H9 (cell line): ENCODE measurements at places on chromosomes 11 and 22. TPM values are rescaled to one million over a fixed set of nuclear protein-coding genes. Genes with fewer than 3 reads are reported as not detected.

- H3K27ac ChIP-seq: no peak overlapping the region
- H3K27me3 ChIP-seq: no peaks in the 10 kb centered on the region
These were observed 119.1 kb upstream of the NCAM1 start for GRCh38 chr11:112842151-112842550.

DNA sequence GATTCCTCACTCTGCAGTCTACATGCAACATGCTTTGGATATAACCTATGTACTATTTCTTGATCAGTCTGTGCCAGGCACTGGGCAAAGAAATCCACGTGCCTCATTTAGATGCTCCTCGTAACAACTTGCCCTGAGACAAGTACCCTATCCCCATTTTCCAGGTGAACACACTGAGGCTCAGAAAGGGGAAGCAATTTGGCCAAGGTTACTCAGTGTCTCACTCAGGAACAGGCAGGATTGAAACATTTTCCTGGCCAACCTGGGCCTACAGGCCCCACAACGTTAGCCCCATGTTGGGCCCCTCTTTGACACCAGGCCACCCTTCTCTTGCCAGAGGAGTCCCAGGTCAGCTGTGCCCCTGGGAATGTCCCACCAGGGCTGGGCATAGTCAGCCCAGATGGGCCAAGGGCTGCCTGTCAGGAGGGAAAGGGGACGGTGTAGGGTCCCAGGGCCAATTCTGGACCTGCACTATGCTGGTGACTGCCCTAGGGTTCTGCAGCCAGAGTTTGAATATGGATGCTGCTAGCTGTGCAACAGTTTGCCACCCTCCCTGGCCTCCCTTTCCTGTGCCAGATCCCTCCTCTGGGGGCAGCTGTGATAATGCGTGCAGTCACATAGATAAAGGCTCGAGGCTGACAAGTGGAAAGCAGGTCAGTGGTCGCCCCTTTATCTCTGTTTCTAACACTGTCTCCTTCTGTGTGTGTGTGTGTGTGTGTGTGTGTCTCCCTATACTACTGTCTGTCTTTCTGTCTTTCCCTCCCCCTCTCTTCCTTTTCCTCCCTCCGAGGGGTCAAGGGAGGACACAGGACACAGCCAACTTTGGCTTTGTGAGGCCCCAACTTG, 10.4 kb upstream of the EMID1 start:
- no peak for DNase-seq
- H3K4me3 ChIP-seq: no peak overlapping the region
- H3K27ac ChIP-seq: no peak overlapping the region
- H3K4me1 ChIP-seq: no peaks in the 10 kb centered on the region

GRCh38 chr11:76263657-76264056, 57.4 kb upstream of the WNT11 start:
- H3K36me3 ChIP-seq: no peaks in the 10 kb centered on the region
- no peak overlapping the region for H3K27ac ChIP-seq
- H3K4me3 ChIP-seq: no peak overlapping the region
- H3K4me1 ChIP-seq: no peaks in the 10 kb centered on the region

DNA sequence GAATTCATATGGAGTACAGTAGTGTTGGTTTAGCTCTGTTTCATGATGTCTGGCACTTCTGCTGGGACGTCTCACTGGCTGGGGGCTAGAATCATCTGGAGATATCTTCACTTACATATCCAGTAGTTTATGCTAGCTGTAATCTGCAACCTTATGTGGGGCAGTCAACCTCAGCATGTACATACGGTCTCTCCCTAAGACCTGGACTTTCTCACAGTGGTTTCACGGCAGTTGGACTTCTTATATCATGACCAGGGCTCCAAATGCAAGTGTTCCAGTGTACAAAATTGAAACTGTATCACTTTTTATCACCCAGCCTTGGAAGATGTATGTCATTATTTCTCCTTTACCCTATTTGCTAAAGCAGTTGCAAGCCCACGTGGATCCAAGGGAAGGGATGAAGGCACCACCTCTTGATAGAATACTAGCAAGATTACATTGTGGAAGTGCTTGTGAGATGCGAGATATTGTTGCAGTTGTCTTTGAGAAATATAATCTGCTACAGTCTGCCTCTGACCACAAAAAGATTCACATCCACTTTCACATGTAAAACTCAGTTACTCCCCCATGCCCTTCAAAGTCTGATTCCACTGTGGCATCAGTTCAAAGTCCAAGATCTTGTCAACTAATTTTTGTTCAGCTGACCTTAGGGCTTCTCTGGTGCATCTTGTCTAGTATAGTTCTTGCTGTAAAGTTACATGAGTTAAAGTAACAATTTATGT, 316.6 kb upstream of the NCAM1 start:
- no peak for DNase-seq
- H3K36me3 ChIP-seq: peaks cover 6% of the 10 kb centered on the region

GRCh38 chr11:129141748-129142523, 50.2 kb downstream of the ARHGAP32 start:
- H3K4me3 ChIP-seq: no peak overlapping the region
- DNase-seq: no peak

GRCh38 chr11:91871791-91872190, 352.8 kb upstream of the FAT3 start:
- no peak overlapping the region for H3K27ac ChIP-seq
- no peak for DNase-seq
- H3K36me3 ChIP-seq: no peaks in the 10 kb centered on the region
- no peaks in the 10 kb centered on the region for H3K27me3 ChIP-seq

GRCh38 chr11:3223932-3224381, 5.3 kb upstream of the MRGPRG start:
- no peaks in the 10 kb centered on the region for H3K36me3 ChIP-seq
- no peak overlapping the region for H3K4me3 ChIP-seq
- no peaks in the 10 kb centered on the region for H3K4me1 ChIP-seq
- DNase-seq: peak; percentile 57
- H3K27me3 ChIP-seq: no peaks in the 10 kb centered on the region

- no peak for DNase-seq
- H3K36me3 ChIP-seq: 0 out of 2 replicates have a peak, but pooled peaks cover 2% of the 10 kb centered on the region
- H3K4me3 ChIP-seq: no peak overlapping the region
These were observed 70.4 kb downstream of the TRMU start for GRCh38 chr22:46405901-46406300.

GRCh38 chr11:85756401-85757200, 54.3 kb downstream of the SYTL2 start:
- H3K36me3 ChIP-seq: 0 out of 3 replicates have a peak, but pooled peaks cover 1% of the 10 kb centered on the region
- no peak overlapping the region for H3K4me3 ChIP-seq
- DNase-seq: no peak
- no peak overlapping the region for H3K27ac ChIP-seq

GRCh38 chr11:9689721-9690120, 25.8 kb downstream of the SWAP70 start:
- H3K27ac ChIP-seq: no peak overlapping the region
- no peak for DNase-seq
- no peaks in the 10 kb centered on the region for H3K27me3 ChIP-seq

- H3K4me3 ChIP-seq: no peak overlapping the region
- peak; percentile 15 for DNase-seq
- peaks cover 8% of the 10 kb centered on the region; the same call in 1 of the 2 replicates for H3K27me3 ChIP-seq
- no peaks in the 10 kb centered on the region for H3K36me3 ChIP-seq
- no peaks in the 10 kb centered on the region for H3K4me1 ChIP-seq
These were observed 2.1 kb upstream of the GNAZ start for GRCh38 chr22:23068096-23068831.

DNA sequence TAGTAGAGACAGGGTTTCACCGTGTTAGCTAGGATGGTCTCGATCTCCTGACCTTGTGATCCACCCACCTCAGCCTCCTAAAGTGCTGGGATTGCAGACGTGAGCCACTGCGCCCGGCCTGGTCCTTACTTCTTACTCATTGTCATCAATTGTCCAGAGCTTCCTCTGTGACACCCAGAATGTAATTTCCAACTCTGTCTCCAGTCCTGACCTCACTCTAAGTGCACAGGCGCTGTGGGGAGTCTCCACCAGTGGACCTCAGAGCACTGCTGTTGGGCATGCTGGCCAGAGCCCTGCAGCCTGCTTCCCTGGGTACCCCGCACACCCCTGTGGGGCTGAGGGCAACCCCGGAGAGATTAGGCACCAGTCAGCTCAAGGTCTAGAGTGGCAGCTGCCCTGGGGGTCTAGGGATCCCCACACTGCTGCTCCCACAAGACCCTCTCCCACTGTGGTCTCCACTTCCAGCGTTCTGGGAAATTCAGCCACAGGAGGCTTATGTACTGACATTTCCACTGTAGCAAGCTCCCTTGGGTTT, 1140.3 kb downstream of the TBC1D22A start:
- no peaks in the 10 kb centered on the region for H3K27me3 ChIP-seq
- H3K4me1 ChIP-seq: no peaks in the 10 kb centered on the region
- no peak overlapping the region for H3K4me3 ChIP-seq
- no peak for DNase-seq

GRCh38 chr22:23570681-23571080, 9.4 kb downstream of the IGLL1 start:
- DNase-seq: no peak
- no peaks in the 10 kb centered on the region for H3K36me3 ChIP-seq
- no peak overlapping the region for H3K4me3 ChIP-seq

- no peak overlapping the region for H3K27ac ChIP-seq
- no peaks in the 10 kb centered on the region for H3K4me1 ChIP-seq
- peak overlapping the region; percentile 57 for H3K4me3 ChIP-seq
- no peaks in the 10 kb centered on the region for H3K36me3 ChIP-seq
- peaks cover 7% of the 10 kb centered on the region; the same call in 1 of the 2 replicates for H3K27me3 ChIP-seq
These were observed 650 bp downstream of the GUCY1A2 start for GRCh38 chr11:107017433-107018218.

- peaks cover 10% of the 10 kb centered on the region; the same call in 1 of the 2 replicates for H3K4me1 ChIP-seq
- no peak for DNase-seq
- H3K4me3 ChIP-seq: no peak overlapping the region
- no peaks in the 10 kb centered on the region for H3K27me3 ChIP-seq
These were observed 55.7 kb downstream of the PTPRJ start for GRCh38 chr11:48036011-48036410.

- H3K36me3 ChIP-seq: no peaks in the 10 kb centered on the region
- H3K4me3 ChIP-seq: no peak overlapping the region
- no peak for DNase-seq
- H3K27me3 ChIP-seq: no peaks in the 10 kb centered on the region
- no peaks in the 10 kb centered on the region for H3K4me1 ChIP-seq
- no peak overlapping the region for H3K27ac ChIP-seq
These were observed 60.0 kb downstream of the GLYATL1 start for GRCh38 chr11:58999291-58999680.

DNA sequence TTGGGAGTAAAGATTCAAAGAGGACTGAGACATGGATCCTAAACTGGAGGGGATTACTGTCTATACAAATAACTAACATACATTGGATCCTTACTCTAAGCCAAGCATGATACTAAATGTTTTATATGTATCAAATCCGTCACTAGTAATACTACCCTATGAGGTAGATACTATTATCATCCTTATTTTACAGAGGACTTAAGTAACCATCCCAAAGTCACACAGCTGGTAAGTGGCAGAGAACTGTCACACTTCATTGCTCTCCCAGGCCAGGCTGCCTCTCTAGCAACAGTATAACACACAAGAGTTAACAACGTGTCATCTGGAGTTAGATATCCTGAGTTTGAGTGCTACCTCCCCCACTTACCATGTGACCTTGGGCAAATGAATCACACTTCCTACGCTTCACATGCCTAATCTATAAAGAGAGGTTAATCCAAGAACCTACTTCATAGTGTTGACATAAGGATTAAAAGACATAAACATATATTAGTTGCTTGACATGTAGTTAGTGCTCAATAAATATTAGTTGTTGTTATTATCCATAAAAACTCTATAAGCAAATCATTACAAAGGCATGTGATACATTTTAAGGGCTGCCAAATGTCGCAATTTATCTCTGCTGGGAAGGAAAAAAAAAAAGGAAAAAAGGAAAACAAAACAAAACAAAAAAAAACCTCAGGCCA, 33.8 kb upstream of the SPON1 start:
- H3K27me3 ChIP-seq: no peaks in the 10 kb centered on the region
- no peak overlapping the region for H3K27ac ChIP-seq
- peaks cover 11% of the 10 kb centered on the region for H3K4me1 ChIP-seq
- no peaks in the 10 kb centered on the region for H3K36me3 ChIP-seq
- DNase-seq: no peak
- no peak overlapping the region for H3K4me3 ChIP-seq

DNA sequence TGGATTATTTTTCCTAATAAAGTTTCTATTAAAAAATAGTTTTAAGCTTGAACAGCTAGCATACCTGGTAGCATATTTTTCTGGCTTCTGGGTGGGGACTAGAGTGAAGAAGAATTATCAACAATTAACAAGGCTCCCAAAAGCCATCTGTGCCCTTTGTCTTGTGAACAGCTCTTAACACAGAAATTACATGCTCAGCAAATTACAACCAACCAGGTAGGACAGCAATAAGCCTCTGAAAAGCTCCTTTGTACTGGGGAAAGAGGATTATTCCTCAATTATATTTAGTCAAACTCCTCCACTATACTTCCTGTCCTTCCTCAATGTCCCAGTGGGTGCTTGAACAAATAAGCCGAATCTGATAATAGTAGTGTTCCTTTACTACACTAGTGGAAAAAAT, 162.8 kb downstream of the RAB38 start:
- no peaks in the 10 kb centered on the region for H3K4me1 ChIP-seq
- no peak for DNase-seq
- no peak overlapping the region for H3K27ac ChIP-seq
- no peak overlapping the region for H3K4me3 ChIP-seq

DNA sequence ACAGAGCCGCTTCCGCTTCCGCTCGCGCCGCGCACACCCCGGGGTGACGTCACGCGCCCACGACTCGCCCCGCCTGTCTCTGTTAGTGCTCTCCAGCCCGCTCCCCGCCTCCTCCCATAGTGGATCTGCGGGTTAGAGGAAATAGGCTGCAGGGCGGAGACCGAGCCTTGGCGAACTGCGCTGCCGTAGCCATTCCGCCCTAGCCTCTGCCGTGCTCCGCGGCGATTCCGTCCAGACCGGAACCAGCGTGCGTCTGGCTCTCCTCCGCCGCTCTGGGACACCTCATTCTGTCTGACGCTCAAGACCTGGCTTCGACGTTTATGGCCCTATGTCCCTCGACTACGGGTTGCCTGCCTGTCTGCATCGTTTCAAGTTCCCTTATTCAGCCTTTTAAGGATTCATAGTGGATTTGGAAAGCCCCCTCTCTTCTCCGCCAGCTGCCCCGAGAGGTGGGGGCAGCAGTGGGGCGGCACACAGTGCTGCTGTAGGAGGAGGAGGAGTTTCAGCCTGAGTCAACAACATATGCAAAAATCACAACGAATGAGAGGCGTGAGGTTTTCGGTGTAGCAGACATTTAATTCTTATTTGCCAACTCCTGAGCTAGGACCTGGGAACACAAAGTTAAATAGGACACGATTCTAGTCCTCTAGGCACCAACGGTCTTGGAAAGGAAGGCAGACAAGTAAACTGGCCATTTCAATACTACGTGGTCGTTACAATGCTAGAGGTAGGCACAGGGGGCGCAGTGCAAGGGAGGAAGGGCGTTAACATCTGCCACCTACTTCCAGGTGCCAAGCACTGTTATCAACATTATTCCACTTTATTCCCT, at the start of gene TAF10:
Gene TAF10 (minus strand): TSS at position 4 of the 829 bp plus-strand sequence. CDS start 27 bp downstream, outside the sequence.
- H3K27ac ChIP-seq: peak within 1 kb of the TSS; percentile 81
- H3K4me1 ChIP-seq: no peaks in the 10 kb centered on the region
- H3K27me3 ChIP-seq: no peaks in the 10 kb centered on the region
- peak within 1 kb of the TSS; percentile 83 for H3K4me3 ChIP-seq

Gene RGL4
- not detected in 2 replicates for total RNA-seq

Gene CDC42EP2
- 10.9 and 11.9 TPM in 2 replicates for total RNA-seq

Gene ZNRF3
- total RNA-seq: 20.5 and 20.6 TPM in 2 replicates

Gene CARNS1
- total RNA-seq: 0.88 and 1.1 TPM in 2 replicates

Gene SLC7A4
- total RNA-seq: 0.09 and 0.22 TPM in 2 replicates

Gene CCDC157
- 4.3 and 4.8 TPM in 2 replicates for total RNA-seq

Gene TUBA8
- 1.6 and 2.0 TPM in 2 replicates for total RNA-seq

Gene HEPN1
- total RNA-seq: not detected in 2 replicates
